GM20000 (cell line): ENCODE measurements at places on chromosomes 6 and 20.
A peak's percentile ranks its signal among the peaks of the same experiment; 100 is the strongest.

DNA sequence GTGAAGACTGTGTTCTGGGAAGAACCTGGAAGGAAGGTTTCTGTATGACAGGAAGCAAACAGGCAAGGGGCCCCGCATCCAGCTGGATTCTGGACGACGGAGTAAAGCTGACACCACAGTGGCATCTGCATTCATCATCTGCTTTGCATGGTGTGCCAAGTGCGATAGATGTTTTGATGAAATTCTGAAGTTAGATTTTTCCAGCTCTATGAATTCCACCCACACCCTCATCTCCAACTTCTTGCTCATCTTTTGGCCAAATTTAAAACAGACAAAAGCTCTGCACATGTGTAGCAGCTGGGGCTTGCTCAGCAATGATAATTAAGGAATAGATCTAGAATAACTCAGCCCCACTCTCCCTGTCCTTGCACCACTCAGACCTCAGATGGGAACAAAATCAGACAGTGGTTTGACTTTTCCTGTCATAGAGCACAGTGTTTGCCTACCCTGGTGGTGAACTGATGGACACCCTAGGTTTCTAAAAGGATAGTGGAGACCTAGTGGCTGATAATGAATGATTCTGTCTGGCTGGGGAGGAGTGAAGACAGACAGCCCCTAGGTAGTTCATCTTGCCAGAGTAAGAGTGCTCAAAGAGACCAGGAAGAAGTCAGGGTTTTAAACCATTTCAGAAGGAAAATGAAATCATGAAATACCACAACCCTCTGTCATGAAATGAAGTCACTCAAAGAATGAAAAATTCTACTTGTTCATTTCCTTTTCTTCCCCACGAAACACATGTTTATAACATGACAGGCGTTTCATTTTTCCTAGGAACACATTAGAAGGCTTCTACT lies 85.8 kb downstream of the BCAS1 start:
- DNase-seq, result no peak

DNA sequence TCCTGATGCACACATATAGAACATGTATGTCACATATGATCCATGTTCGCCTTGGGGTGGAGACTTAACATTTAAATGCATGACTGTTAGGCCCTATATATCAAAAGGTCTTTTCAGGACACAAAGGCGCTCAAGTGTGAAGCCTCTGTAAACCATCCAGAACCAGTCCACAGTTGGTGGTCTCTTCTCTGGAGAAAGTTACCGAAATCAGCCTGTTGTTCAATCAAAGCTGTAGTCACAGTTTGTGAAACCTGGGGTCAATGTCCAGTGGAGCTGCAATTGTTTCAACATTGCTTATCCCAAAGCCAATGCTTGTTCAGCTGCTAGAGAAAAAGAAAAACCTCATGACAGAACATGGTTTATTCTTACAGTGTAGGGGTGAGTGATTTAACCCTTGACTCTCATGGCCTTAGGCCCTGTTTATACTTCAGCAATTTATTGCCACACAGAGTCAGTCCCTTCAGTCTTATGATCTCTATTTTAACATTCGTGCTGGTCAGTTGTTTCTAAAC lies 193.6 kb upstream of the CST7 start:
- no peak for DNase-seq

DNA sequence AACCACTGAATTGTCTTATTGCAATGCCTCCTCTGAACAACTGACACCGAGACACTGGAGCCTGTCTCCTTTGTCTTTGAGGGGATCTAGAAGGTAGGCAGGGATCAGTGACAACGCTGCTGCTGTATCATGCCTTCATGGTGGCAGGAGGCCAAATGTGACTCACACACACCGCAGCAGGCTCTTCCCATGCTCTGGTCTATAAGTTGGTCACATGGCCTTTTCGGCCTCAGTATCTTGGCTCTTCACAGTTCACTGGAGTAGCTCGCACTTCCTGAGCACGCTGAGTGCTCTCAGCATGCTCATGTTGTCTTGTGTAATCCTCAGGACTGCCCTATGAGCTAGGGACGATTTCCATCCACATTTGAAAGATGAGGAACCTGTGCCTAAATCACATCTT lies 167.4 kb upstream of the PCSK2 start:
- no peak for DNase-seq

DNA sequence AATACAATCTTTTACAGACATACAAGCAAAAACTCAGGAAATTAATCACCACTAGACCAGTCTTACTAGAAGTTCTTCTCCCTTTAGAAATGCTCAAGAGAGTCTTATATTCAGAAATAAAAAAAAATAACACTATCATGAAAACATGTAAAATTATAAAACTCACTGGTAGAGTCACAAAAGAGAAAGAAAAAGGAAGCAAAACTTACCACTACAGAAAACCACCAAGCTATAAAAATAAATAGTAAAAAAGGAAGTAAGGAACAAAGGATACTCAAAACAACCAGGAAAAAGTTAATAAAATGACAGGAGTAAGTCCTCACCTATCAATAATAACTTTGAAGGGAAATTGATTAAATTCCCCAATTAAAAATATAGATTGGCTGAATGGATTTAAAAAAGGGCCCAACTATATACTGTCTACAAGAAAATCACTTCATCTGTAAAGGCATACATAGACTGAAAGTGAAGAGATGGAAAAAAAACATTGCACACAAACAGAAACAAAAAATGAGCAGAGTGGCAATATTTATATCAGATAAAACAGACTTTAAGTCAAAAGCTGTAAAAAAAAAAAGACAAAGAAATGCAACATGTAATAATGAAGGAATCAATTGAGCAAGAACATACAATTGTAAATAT lies 489.5 kb downstream of the KIF16B start:
- no peak for DNase-seq

DNA sequence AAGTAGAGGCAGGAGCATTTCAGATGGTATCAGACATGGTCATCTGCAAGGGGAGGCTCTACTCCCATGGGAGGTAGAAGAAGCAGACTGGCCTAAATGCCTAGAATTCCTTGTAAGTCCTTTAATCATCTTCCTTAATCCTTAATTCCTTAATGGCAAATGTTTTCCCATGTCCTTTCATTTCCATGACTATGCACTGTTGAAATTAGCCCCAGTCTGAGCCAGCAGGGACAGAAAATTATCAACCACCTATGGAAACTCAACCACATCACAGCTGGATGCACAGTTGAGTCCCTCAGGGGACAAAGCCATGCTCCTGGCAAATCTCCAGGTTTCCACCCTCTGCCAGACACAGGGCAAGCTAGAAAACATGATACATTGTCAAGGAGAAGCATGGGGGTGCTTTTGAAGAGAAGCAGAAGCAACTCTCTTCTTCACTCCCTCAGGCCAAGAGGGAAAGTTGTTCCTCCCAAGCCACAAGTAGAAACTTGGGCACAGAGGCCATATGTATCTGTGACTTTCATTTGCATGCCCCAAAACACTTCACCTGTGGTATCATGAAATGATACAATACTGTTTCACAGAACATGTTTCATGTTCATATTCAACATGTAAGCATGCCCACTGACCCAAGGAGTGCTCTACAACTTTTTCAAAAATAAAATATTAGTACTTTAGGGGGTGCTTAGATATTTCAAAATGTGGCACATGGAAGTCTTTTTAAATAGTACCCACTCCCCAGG lies 683.6 kb downstream of the KIF16B start:
- no peak for DNase-seq

DNA sequence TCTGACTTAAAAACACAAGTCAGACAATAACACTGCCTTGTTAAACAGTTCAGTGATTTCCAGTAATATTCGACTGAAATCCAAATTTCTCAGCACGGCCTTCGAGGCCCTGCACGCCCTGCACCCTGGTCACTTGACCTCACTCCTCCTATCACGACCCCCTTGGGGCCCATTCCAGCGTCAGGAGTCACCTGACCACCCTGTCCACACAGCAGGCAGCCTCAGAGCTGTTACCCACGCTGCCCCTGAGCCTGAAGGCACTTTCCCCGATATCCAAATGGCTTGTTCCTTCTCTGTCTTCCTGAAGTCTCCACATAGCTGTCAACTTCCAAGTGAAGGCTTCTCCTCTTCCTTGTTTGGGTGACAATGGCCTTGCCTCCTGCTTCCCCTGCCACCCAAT lies 33.1 kb upstream of the SMOC2 start:
- no peak for DNase-seq

- DNase-seq, result no peak
These were observed 8.1 kb upstream of the CSE1L start for GRCh38 chr20:49037962-49038387.

DNA sequence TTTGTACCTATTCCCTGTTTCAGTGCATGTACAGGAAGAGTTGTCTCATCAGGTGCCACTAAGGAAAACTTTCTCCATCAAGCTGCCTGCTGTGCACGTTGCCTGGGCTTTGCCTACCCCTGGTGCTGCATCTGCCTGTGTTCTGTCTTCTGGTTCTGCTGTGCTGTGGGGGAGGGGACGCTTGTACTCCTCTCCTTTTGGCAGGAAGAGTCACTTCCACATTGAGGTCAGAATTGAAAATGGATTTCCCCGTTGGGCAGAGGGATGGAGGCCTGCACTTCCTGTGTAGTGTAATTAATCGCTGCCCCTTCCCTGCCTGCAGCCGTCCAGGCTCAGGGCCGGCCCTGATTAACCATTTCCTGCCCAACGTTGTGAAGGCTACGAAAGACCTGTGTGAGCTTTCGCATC lies 153.3 kb downstream of the SCML4 start:
- DNase-seq, result peak; percentile 35

DNA sequence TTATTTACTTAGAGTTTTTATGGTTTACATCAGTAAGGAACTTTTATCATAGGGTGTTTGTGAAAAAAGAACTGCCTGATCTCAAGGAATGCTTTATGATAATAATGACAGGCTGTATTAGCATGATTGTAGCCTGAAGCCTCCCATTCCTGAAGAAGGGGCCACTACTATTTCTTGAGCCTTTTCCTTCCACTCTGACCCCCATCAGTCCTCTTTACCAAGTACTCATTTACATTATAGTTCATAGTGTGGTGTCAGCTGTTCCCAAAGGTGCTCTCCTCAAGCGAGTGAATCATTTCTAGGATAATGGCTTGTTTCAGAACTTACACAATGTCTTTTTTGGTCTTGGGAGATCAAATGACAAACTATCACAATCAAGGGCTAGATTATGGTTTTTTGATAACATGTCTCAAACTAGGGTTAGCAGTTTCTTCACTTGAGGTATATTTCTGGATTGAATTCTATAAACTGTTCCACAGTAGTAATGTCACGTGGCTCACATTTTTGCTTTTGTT lies 283.6 kb downstream of the CDKAL1 start:
- DNase-seq, result no peak

DNA sequence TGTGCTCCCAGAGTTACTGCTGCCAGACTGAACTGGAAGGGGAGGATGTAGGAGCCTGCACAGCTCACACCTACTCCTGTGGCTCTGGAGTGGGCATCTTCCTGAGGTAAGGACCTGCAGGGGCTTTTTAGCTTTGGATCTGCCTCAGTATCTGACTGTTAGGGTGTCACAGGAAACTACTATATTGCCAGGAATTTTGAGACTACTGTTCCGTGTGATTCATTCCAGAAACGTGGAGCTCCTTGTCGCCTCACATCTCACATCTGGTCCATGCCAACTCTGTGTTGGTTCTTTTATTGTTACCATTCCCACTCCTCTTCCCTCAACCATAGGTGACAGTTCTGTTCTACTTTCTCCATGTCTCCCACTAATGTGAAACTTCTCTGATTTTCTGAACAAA lies 34.1 kb downstream of the PRPH2 start:
- DNase-seq, result no peak

GRCh38 chr6:99130897-99131873 lies 183.4 kb upstream of the FBXL4 start:
- no peak for DNase-seq

- DNase-seq, result no peak
These were observed 10.4 kb downstream of the OR2B2 start for GRCh38 chr6:27901801-27902200.

- peak; percentile 8 for DNase-seq
These were observed 339.6 kb downstream of the ARHGAP18 start for GRCh38 chr6:129370268-129370916.

DNA sequence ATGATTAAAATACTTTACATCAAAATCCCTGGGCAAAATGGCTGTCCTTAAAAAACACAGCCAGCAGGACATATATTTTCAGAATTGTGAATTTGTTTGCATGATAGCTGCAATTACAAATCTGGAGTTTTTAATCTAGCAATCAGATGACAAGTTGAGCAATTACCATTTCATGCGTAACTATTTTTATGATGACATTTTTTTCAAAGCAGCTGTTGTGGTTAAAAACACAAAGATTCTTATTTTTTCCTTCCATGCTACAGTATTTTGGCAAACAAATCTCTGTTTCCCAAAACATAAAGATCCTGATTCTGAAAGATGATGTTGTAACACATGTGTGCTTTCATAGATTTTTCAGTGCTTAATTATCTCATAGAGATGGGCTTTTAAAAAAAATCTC lies 90.2 kb downstream of the PHACTR1 start:
- no peak for DNase-seq

DNA sequence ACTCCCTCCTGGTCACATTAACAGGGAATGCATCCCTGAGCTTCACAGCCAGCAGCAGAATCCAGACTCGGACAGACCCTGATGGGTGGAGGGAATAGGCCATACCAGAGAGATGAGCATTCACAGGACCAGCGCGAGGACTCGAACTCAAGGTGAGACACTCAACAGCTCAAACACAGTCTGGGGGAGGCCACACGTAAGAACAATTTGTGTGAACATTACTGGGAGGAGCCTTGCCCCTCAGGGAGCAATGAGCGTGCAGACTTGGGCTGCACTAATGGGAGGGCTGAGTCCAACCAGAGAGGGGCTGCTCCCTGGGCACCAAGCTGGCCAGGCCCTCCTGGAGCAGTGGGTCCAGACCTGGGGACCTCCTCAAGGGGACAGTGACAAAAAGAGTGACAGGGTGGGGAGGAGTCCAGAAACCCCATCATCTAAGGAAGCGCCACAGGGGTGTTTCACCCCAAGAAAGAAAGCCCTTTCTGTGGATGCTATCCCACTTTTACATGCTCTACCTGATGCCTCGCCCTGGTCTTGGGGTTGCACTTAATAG lies 118.4 kb downstream of the MRPL14 start:
- no peak for DNase-seq

DNA sequence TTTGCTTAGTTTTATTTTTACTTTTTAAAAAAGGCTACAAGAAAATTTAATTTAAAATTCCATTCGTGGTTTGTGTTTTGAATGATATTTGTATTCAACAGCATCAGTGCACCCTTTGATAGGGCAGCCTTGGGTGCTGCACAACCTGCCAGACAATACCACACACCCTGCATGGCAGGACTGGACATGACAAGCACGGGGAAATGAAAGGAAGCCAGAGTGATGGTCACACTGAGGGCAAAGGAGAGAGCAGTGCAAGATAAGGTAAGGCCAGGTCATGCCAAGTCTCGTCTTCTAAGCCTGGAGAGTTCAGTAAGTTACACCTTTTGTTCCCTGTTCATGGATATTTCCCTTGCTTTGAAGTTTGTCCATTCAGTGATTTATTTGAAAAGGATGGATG lies 103.0 kb downstream of the ALDH8A1 start:
- DNase-seq, result no peak
